GM04504 (cell line): ENCODE measurements at places on chromosomes 1 and 21.

GRCh38 chr21:34201001-34201400 lies 127.6 kb downstream of the MRPS6 start:
- DNase-seq, result no peak

DNA sequence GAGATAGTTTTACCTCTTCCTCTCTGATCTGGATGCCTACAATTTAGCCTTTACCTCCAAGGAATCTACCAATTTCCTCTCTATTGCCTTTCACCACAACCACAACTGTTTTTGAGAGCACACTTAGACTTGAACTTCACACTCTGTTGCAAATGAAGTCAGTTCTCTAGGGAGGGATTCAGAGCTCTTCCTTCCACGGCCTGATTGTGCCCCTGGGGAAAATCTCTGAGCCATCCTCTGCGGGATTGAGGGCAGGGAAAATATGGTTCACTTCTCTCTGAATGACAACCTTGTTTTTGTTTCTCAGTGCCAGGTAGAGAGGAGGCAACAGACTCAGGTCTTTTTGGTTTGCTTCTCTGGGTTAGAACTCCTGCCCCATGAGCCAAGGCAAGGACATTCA lies 35.4 kb upstream of the BCL10 start:
- DNase-seq, result no peak

DNA sequence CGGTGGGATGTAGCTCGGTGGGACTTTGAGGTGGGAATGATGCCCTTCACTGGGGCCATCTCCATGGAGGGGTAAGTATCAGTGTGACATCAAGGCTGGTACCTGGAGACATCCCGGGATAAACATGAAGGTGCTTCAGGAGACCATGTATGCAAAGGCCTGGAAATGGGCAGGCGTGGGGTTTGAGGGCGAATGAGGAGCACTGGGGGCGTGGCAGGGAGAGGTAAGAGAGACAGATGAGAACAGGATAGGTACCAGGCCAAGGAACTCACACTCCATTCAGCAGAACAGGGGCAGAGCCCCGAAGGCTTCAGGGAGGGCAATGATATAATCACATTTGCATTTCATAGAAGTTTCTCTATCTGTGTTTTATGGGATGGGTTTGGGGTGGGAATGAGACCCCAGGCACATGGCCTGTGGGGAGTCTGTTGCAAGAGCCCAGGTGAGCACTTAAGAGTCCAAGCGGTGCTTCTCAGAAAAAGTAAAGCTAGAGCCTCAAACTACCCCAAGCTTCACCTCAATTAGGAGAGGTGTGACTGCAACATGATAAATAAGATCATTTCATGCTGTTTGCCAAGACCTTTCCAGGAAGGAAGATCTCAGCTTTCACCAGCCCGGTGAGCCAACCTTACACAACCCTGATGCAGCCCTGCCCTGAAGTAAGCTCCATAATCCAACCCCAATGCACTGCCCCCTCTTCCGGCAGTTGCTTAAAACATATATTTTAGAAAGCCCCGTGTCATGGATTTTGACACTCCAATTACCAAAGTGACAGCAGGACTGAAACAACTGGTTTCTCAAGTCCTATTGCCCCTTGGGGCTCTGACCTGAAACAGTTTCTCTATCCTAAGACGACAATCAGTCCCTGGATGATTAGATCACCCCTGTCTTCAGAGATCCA lies 7.4 kb downstream of the S100A9 start:
- no peak for DNase-seq

GRCh38 chr1:5914676-5915365 lies 77.4 kb downstream of the NPHP4 start:
- DNase-seq, result no peak

DNA sequence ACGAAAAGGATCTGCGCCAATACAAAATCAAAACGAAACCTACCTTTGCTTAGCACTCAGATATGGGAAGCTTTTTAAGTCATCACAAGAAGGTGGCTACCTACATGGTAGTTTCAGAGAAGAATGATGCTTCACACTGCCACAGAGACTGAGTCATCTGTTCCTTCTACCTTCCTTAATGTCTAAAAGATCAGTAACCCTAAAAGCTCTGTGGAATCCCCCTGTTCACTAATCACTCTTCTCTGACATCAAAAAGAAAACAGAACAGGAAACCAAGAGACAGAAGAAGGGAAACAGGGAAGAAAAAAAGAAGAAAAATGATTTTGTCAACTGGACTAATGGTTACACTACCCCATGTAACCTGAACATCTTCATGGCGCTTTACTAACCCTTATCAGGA lies 177.2 kb downstream of the SMYD3 start:
- no peak for DNase-seq

- no peak for DNase-seq
Measured at GRCh38 chr1:27662261-27662660, 9.7 kb downstream of the IFI6 start.

DNA sequence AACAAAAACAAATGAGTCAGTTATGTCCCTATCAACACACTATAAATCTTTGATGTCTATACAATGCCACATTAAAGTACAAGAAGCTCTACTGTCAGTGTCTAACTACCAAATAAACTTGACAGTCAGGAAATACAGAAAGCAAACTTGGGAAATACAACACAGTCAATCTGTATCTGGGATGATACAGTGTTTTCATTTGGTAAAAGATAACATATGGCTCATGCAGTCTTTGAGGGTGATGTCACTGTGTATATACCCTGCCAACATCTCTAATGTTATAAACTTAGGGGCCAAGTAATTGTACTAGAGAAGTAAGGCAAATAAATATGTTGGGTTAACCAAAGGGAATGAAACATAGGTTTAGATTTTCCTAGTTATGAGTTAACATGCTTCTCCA lies 552.5 kb upstream of the ADAMTS5 start:
- DNase-seq, result peak; percentile 52

DNA sequence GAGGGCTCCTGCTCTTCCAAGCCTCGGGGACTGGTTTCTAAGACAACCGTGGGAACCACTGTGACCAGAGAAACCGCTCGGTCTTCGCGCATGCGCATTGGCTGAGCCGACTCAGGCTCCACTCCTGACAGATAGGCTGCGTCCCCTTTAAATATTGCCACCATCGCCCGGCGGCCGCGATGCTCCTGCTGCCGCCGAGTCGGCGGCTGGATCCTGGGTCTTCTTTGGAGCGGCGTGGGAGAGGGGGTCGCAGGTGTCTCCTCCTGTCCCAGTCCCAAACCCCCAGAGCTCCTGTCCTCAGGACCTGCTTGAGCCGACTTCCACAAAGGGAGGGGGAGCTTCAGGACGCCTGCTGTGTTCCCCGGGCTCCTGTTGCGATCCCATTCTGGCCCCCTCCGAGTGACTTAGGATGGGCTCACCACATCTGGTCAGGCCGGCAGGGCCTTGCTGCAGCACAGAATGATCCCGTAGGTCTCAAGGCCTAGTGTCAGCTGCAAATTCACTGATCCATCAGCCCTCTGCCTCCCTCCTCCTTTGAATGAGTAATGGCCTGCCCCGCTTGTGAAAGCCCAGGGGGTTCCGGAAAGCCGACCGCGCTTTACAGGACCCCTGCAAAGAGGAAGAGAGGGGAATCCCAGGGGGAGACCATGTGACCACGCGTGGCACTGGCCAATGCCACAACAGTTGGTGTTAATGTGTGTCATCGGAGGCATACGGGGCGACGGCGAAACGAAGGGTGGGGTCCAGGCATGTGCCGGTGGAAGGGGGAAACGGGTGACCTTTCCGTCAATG lies 683.2 kb upstream of the TPTE start:
- no peak for DNase-seq

GRCh38 chr1:101826416-101826815 lies 170.3 kb downstream of the OLFM3 start:
- DNase-seq, result no peak

DNA sequence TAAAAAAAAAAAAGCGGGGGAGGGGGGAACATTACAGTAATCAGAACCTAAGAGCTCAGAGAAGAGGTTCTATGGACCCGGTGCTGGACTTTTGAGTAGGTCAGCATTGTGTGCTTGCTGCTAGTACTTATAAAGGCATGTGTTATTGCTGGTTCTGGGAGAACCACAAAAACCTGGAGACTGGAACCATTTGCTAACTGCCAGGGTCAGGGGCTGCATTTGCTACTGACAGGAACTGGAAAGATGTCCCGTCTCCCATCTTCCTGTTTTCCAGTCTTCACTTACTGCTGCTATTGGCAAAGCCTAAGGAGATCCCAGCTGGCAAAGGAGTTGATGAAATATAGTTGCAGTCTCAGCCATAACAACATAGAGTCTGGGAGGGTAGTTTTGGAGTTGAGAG lies 4.3 kb downstream of the RNF2 start:
- DNase-seq, result no peak

DNA sequence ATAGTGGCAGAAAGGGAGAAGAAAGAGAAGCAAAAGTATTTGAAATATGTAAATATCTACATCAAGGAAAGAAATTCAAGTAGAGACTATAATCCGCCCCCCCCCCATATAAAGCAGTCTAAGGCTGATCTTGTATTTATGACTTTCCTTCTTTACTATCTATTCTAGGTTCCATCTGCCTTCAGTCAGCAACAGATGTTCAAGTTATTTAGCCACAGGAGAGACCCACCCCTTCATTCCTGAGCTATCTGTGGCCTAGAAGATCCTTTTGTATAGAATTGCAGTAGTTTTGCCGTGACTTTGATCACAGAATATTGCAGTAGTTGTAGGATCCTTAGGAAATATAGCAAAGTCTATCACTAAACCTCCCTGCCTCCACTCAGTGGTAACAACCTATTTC lies 10.7 kb upstream of the BSDC1 start:
- peak; percentile 21 for DNase-seq

DNA sequence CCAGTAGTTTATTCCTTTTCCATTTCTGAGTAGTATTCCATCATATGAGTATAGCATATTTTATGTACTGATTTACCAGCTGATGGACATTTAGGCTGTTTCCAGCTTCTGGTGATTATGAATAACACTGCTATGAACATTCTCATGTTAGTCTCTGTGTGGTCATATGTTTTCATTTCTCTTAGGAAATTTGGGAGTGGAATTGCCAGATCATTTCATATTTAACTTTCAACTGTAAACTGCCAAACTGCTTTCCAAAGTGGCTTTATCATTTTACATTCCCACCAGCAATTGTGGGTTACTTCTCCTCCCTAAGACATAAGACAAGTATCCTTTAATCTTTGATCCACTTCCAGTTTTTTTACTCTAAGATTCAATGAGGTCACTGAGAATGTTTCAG lies 85.7 kb upstream of the RALGPS2 start:
- no peak for DNase-seq

DNA sequence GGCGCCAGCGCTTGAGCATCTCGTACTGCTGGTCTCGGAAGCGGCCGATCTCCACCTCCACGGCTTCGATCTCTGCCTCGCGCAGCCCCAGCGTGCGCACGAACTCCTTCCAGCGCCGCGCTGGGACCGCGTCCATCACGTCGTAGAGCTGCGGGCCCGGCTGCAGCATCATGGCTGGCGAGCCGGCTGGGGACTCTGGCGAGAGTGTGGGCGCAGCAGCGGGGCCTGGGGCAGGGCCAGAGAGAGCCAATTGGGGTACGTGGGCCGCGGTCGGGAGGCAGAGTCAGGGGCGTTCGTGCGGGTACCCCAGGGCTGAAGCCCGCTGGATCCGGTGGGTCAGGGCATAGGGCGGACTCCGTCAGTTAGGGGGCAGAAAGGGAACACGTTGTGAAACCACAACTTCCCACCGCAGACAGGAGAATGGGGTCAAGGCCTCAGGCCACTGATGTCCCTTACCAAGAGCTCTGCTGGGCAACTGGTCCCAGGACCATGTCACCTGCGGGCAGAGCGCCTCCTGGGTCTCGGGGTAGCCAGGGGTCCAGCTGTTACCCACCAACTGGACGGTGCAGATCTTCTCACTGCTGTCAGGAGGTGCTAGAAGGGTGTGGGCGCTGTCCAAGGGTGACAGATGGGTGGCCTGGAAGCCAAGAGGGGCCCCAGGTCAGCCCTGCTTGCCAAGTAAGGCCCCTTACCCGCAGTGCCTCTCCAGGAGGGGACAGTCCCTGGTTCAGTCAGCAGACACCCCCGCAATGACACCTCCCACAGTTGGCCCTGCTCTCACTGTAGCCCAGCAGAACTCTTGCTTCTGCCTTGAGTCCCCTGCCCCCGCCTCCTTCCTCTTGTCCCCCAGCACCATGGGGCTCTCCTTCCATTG lies 4.2 kb downstream of the TNFRSF25 start:
- no peak for DNase-seq

GRCh38 chr1:185156288-185156853 lies 382 bp downstream of the TRMT1L start:
- no peak for DNase-seq

DNA sequence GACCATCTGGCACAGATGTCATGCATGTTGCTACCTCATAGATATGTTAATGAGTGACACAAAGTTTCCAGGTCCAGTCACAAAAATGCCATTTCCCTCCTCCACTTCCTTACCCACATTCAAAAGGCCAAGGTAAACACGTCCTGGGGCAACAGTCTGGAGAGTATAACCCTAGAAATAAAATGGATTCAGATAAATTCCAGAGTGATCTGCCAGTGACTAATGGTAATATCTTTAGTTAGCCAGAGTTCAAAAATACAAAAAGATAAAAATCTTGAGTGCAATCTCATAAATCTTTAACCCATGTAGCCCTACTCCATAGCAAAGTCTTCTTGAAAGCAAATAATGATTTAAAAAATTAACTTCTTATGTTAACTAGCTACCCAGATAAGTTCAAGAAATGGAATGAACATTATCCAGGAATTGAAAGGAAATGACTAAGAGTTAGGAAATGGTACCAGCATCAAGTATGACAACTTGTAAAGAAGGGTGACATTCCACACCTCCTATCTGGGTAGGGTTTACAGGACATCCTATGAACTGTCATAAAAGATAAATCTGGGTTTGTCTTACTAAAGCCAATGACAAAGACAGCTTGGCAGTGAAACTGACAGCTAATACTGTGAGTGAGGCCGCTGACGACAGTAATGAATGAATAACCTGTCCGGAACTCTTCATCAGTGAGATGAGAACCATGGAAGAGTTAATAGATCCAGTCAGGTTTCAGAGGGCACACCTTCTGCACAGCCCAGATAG lies 18.1 kb downstream of the RGS2 start:
- DNase-seq, result no peak

DNA sequence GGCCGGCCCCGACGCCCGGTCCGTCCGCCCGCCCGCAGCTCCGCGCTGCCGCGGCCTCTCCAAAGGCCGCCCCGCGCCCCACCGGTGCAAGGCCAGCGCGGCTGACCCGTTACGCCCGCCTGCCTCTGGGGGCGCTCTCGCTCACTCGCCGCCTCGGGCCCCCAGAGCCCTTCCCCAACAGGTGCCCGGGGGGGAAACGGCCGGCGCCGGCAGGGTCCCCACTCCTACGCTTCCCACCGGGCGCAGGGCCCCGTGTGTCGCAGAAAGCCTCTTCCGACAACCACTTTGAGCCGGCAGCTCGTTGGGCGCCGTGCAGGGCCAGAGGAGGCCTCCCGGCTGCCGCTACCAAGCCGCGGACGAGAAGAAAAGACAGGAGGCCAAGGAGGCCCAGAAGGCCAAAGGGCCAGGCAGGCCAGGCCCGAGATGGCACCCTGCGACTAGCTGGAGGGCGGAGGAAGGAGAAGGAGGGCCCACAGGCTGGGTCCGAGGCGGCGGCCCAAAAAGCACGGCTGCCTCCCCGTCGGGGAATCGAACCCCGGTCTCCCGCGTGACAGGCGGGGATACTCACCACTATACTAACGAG lies 64.9 kb upstream of the FCGR2A start:
- peak; percentile 24 for DNase-seq
